NCI-H2081 (cell line): ENCODE measurements at places on chromosomes 3 and 15.

DNA sequence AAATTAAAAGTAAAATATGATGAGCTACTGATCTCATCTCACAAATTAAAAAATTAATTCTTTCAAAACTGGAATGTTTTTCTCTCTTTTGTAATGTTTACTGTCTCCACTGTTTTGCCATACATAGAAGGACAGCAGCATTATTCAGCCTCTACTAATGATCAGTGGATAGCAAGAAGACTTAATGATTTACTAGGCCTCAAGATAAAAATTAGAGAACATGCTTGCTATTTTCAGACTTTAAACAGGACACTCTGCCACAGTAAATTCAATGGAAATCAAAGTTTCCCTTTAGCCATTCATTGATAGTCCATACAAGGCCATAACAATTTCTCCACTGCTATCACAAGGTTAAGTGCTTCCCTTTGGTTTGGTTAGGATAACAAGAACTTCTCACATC, 129.4 kb downstream of the TMCC1 start:
- DNase-seq, result no peak

DNA sequence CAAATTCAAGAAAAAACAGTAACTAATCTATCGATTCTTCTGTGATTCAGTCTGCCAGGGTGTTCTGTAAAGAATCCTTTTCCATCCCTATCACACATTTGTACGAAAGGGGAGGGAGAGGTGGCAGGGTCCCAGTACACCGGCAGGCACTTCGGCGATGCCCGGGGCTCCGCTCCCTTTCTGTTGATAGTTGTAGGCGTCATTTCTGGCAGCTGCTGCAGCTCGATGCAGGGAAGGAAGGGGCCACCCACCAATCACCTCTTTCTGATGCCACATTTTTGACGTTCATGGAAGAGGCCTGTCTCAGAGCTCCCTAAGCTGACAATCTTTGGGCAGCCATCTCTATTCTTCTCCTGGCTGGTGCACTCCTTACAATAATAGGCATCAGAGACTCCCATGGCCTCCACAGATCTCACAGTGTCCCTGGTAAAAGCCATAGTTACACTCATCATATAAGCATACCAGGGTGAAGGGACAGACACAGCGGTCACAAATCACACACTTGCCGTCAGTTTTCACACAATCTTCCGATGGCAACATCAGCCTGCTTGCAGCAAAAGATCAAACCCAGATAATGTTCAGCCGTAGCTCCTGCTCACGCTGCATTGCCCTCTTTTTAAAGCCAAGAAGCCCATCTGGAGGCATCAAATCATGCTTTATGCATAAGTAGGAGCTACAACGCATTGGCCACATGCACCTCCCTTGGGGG, 60.8 kb upstream of the ZBTB38 start:
- no peak for DNase-seq

DNA sequence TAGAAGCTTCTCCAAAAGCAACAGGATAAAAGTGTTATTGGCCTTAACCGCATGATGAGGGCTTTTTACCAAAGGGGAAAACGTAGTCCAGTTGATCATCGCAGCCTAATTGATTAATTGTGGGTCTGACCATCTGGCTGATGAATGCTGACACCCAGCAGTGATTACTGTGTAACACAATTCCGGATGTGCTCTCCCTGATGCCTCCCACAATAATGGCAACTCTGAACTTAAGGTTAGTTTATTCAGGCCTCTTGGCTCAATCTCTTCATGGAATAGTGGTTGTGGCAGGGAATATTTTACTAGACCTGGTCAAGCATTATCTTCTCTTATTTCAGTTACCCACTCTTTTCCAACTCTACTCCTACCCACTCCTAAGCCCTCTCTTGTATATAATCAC, 332.9 kb downstream of the TIGIT start:
- no peak for DNase-seq

- no peak for DNase-seq
Measured at GRCh38 chr3:31354373-31354772, 178.4 kb upstream of the STT3B start.

GRCh38 chr15:52171807-52172206, 19.4 kb downstream of the GNB5 start:
- no peak for DNase-seq

DNA sequence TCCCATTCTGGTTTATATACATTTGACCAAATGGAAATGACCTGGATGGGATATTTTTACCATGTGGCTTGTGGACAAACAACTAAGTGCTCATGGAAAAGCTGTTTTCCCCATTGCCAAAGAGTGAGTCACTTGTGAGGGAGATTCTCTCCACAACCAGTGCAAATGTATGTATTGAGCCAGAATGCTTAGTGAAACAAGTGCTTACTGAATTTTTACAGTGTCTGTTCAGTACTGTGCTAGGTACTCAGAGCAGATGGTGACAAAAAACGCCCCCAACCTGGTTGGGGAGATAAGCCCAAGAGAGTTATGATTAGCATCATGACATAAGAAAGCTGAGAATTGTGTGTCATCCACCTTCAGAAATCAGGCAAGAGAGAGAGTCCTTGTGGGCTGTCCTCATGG, 2.3 kb downstream of the CHP1 start:
- DNase-seq, result no peak

- DNase-seq, result no peak
Measured at GRCh38 chr3:58560771-58561311, 16.4 kb downstream of the FAM107A start.

GRCh38 chr15:57218826-57219576, 157.3 kb upstream of the CGNL1 start:
- DNase-seq, result peak; percentile 90
